Erythroblast (primary cell): ENCODE measurements at places on chromosomes 2 and 18.

DNA sequence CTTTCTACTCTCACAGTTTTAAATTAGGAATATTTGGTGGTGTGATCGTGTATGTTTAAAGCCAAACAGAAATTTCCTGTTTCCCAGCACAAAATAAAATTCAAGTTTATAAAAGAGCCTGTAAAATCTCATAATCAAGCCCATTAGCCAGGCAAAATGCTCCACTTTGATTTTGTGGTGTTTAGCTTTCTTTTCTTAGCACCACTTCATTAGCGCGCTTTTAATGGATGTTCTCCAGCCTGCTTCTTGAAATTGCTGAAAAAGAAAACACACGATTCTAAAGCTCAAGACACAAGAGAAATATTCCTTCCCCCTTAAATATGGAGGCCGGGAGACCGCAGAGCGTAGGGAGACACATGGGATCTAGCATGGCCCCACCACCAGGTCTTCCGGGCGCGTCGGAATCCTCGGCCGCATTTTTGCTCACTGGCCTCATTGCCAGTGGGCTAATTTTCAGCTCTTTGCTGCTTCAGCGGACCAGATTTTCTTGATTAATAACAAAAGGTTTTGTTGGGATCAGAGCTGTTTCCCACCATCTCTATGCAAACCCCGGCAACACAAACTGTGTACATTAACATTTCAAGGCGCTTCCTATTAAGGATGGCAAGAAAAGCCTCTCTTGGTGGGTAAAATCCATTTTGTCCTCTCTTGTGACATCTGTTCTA, 40.4 kb upstream of the ID2 start:
- no peak for DNase-seq

DNA sequence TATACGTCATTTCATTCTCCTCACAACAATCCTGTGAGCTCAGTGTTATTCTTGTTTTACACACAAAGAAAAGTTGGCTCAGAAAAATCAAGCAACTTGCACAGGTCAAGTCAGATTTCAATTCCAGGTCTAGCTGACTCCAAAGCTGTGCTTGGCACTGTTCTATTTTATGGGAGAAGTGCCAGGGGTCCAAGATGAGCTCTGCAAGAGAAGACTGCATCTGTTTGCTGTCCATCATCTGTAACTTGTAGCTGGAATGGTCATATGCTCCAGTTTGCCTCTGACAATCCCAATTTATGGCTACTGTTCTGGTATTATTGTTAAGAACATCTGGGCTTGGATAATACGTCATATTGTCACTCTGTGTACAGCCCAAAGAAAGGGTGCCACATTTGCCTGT, 28.9 kb downstream of the KCNF1 start:
- DNase-seq: no peak

- DNase-seq: no peak
Measured at GRCh38 chr2:10517351-10518043, 69.4 kb upstream of the ODC1 start.

DNA sequence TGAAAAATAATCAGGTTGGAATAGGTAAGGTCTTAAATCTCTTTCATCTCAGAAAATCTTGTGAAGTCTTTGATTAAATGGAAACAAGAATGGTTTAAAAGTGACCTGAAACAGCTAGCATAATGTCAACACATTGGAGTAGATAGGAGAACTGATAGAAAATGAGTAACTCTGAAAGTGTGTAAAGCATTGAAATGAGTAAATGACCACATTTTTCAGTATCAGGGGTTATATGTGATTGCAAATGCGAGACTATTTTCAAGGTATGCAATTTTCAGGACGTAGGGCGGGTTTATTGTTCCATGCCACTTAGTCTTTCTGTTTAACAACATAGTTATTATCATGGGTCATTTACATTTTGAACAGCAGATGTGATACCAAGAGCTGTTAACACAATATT, 1383.2 kb downstream of the LRP1B start:
- DNase-seq: no peak

DNA sequence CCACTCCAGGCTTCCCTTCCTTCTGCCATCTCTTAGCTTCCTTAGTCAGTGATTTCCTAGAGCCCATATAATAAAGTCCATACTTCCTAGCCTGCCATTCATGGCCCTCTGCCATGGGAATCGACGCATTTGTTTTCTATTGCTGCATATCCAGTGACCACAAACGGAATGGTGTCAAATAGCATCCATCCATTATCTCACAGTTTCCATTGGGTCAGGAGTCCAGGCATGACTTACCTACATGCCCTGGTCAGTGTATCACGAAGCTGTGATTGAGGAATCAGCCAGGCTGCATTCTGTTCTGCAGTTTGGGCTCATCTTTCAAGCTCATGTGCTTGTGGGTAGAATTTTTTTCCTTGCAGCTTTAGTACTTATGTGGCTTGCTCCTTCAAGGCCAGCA, 209.7 kb upstream of the EPAS1 start:
- no peak for DNase-seq

GRCh38 chr2:17660219-17660618, 93.4 kb downstream of the SMC6 start:
- DNase-seq: no peak

GRCh38 chr2:205911306-205911705, 174.7 kb downstream of the INO80D start:
- DNase-seq: no peak

- DNase-seq: no peak
Measured at GRCh38 chr2:54416166-54416813, 39.8 kb upstream of the SPTBN1 start.

DNA sequence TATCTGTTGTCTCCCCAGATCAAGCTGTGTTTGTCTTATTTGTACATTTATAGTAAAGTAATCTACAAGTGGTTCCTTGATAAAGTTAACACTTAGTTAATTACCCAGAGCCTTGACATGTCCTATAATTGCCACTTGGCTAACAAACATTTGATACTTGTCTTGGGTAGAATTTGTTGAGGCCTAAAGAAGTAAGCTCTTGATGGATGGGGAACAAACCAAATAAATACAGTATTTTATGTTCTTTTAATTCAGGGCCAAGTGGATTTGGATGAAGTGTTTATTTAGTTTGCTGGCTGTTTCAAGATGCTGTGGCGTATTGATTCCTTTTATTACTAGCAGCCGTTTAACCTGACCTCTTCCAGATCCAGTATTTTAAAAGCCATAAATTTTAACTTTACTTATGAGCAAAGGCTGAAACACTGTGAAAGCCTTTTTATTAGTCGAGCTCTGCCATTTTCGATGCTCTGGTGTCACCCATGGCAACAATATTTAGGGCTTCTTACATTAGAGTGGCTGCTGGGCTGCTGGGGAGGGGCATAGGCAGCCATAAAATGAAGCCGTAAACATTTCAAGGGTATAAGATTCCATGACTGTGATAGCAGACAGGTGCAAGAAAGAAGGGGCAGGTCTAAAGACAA, 401.6 kb upstream of the NRP2 start:
- DNase-seq: no peak
